ENCODE measurements at places on chromosomes 4 and X.

GRCh38 chr4:158796370-158797140, 27.7 kb downstream of the FNIP2 start:
- no peak for DNase-seq

DNA sequence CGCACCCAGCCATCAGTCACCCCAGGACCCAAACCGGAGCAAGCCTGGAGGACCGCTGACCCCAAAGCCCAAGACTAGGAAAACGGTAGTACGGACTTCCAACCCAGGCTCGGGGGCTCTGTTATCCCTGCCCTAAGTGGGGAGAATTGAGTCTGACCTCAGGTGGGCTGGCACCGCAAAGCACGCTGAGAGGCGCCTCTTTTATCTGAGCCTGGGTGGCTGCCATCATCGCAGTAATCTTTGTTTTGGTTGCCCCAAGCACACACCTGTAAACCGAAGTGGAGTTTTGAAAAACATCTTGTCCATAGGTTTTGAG, 894 bp upstream of the SH3RF1 start:
- DNase-seq: no peak

GRCh38 chr4:105988671-105989070, 93.4 kb downstream of the NPNT start:
- no peak for DNase-seq

DNA sequence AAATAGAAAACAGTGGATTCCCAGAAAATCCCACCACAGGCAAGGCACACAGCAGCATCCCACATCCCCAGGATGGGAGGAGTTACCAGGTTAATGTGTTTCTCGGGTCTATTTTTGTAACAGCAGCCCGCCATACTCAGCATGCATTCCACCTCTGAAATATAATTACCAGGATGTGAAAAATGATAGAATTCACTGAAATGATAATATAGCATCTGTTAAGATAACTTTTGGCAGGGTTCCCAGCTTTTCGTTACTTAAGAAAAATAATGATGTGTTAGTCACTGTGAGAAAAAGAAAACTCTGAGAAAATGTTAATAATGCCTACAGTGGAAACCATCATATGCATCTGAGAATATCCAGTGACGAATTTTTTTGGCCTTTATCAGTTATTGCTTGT, 87.1 kb downstream of the VCX2 start:
- no peak for DNase-seq

- DNase-seq: no peak
Observed at GRCh38 chrX:15723887-15724517, 14.1 kb upstream of the CA5B start.

DNA sequence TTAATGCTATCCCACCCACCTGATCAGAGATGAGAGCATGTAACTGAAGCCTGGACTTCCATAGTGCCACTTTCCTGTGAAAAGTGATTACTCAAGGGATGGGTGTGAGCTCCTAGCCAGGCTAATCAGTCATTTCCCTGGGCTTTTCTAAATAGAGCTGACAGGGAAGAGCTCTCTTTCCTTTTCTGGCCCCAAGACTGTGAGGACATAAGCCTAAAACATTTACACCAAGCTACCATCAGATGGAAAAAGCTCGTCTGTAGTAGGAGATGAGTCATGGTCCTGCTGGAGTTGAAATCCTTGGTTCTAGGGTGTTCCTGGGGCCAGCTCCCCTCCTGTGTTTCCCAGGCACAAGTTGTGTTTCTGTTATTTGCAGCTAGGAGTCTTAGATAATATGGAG, 52.4 kb upstream of the NDP start:
- no peak for DNase-seq

GRCh38 chr4:38591617-38592337, 72.2 kb upstream of the KLF3 start:
- no peak for DNase-seq

DNA sequence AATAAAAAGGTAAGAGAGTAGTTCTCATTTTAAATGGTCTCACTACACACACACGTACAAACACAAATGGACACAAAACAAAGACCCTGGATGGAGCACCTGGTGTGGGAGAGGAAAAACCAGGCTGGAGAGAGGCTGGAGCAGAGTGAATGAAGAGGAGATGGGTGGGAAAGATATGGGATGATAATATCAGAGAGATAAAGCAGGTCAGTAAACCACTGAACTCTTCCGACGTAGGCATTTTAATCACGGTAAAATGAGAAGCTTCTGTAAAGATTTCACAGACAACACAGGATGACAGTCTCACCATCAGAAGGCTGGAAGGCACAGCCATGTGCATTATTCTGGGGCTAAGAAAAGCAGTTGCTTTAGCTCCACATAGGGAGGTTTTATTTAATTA, 532.8 kb downstream of the KCNIP4 start:
- DNase-seq: no peak

- no peak for DNase-seq
Observed at GRCh38 chr4:87044511-87045233, 109.9 kb downstream of the AFF1 start.

DNA sequence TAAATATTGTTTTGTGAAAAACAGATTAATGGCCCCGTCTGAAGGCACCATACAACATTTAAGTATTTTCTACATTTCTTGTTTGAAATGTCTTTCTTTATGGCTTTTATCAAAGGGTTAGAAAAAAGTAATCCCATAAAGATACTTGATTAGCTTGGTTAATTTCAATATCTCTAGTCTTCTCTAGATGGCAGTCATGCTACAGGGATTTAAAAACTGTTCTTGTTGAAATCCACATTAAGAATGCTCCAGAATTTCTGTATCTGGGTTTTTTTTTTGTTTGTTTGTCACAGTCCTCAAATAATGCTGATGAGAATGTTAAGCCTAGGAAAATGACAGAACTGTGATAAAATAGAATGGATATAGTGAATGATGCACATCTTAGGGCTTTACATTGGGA, 109.0 kb upstream of the AADAT start:
- no peak for DNase-seq

DNA sequence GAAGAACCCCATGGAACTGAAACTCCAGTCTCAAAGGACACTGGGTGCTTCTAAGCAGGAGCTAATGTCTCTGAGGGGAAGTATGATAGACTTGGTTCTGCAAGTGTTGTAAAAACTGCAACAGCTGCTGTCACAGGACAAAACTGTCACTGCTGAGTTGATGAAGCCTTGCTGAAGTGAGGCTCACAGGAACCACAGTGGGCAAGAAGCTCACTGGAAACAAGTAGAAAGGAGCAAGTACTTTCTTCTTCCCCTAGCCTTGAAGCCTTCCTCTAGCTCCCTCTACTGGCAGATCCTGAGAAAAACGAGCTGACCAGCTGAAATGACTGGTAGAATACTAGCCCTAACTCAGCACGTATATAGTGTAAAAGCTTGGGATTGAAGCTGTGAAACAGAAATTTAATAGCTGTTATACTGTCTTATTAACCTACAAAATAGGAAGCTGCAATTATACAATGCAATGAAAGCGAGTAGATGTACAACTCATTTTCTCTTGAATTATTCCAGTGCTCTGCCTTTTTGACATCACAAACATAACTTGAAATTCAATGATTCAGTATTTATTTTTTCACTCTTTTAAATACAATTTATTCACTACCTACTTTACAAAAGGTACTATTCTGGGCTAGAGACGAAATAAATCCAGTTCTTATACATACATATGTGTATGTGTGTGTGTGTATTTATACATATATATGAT, 91.4 kb downstream of the GABRB1 start:
- DNase-seq: peak; percentile 41

DNA sequence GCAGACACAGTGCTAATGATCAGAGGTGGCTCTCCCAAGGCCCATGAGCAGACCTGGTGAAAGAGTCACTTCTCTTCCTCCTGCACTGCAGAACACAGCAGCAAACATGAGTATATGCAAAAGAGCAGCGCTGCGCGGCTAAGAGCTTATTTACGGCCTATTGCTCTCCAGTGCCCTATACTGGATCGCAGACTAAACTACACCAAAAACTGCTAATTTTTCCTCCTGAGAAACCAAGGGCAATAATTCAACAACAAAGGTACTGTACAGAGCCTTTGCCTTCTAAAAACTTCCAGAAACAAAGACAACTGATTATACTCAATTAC, 702.5 kb downstream of the ARAP2 start:
- DNase-seq: no peak

DNA sequence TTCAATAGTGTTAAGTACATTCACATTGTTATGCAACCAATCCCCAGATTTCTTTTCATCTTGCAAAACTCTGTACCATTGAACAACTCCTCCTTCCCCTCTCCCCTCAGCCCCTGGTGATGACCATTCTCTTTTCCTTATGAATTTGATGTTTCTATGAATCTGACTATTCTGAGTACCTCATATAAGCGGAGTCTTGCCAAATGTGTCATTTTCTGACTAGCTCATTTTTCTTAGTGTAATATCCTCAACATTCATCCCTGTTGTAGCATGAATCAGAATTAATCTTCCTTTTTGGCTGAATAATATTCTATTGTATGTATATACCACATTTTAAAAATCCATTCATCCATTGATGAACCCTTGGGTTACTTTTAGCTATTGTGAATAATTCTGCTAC, 34.0 kb downstream of the SMIM20 start:
- DNase-seq: no peak

- DNase-seq: no peak
Observed at GRCh38 chr4:46956451-46956850, 36.9 kb downstream of the GABRA4 start.

GRCh38 chr4:160235285-160235684, 1132.4 kb downstream of the RAPGEF2 start:
- no peak for DNase-seq

GRCh38 chr4:16225863-16226815, at the start of gene TAPT1:
TAPT1 (minus strand) TSS chr4:16226471; CDS start chr4:16226457, 14 bp downstream.
- peak; percentile 86 for DNase-seq

DNA sequence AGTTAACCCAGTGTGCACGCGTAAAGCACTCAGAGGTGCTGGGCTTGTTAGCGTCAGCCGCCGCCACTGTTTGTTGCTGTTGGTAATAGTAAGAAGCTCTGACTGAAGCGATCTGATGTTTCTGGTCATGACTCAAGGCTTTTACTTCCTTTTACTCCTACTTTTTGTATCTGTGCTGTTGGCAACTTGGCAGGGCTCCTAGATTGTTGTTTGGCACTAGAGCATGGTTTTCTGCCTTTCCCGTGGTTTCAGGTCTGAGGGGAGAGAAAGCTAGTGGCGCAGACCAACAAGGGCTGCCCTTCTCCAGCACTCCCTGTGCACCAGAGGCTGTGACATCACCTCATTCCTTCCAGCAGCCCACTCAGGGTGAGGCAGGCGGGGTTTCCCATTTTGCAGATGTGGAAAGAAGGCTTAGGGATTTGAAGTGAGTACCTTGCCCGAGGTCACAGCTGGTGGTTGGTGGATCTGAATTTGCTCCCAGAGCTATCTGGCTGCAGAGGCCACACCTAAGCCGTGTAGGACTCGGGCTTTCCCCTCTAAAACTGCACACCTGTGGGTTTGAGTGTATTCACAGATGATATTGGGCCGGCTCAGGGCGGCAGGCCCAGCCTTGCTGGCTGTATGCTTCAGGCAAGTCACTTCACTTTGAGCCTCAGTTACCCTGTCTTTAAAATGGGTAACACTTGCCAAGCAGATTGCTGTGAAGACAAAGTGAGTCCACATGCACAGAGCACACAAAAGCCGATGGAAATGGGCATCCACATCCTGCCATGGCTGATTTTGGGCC, 51.2 kb upstream of the TADA2B start:
- no peak for DNase-seq

GRCh38 chr4:41510179-41510578, 27.8 kb upstream of the LIMCH1 start:
- no peak for DNase-seq

- DNase-seq: no peak
Observed at GRCh38 chr4:41665636-41666207, 82.8 kb downstream of the PHOX2B start.

DNA sequence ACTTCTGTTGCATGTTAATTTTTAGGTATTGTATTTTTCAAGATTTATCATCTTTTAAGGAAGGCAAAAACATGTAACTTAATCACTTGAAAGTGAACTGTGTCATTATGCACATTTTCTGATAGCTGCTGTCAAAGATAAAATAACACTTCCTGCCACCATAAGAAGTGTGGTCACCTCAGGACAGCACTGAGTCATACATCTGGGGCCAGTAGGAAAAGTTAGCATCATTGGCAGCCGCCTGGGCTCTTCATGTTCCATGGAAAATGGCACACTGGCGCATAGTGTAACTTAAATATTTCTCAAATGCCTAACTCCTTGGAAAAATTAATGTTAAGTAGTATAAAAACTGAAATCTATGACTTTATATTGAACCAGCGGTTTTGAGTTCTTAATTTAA, 24.2 kb downstream of the CNKSR2 start:
- peak; percentile 6 for DNase-seq

DNA sequence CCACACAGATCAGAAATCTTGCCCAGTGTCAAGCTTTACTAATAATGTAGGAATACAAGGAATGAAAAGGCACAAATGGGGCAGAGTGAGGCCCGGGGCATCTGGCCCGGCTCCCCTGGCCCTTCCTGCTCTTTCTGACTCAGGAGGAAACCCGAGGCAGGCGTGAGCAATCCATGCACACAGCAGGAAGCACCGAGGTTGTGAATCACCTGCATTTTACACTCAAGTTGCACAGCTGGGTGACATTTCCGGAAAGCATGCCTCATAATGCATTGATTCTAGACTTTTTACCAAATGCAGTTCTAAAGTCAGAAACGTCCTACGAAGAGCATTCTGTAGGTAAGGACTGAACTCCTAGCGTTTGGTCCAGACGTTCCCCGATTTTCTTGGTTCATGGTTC, 38.9 kb downstream of the PRIMPOL start:
- DNase-seq: peak; percentile 16

DNA sequence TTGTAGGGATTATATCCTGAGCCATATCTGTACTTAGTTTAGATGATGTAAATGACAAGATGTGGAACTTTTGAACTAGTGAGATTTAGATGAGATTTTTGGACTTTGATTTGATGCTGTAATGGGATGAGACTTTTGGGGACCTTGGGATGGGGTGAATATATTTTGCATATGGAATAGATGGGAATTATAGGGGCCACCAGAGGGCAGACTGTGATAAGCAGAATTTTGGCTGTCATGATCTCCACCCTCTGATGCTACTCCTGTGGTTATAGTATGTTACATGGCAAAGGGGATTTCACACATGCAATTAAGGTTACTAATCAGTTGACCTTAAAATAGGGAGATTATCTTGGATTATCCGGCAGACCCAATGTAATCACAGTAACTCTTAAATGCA, 214.0 kb upstream of the NHS start:
- no peak for DNase-seq

GRCh38 chr4:128608006-128608405, 201.5 kb upstream of the JADE1 start:
- no peak for DNase-seq

- DNase-seq: no peak
Observed at GRCh38 chr4:1799387-1800375, 6.6 kb downstream of the FGFR3 start.

DNA sequence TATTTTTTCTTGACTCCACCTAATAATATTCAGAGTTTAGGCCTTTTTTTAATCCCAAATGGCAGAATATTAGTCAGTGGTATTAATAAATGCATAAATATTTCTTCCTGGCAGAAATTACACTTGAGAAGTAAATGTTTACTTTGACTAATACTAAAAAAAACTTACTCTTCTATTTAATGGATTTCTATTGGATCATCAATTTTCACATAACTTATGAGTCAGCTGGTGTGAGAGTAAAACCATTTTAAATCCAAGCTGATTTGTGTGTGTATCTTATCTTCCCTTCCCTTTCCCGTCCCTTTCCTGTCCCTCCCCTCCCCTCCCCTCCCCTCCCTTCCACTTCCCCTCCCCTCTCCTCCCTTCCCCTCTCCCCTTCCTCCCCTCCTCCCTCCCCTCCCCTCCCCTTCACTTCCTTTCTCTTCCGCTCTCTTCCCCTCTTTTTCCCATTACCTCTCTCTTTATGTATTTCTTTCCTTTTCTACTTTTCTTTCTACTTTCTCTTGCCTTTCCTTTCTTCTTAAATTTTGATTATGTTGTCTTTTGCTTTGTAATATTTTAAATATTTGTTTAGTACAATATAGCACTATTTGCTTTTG, 630.1 kb upstream of the EPHA5 start:
- no peak for DNase-seq
